ENCODE measurements at places on chromosomes 11 and 22.

- DNase-seq, result no peak
These were observed 9.6 kb upstream of the IFITM3 start for GRCh38 chr11:330307-330693.

DNA sequence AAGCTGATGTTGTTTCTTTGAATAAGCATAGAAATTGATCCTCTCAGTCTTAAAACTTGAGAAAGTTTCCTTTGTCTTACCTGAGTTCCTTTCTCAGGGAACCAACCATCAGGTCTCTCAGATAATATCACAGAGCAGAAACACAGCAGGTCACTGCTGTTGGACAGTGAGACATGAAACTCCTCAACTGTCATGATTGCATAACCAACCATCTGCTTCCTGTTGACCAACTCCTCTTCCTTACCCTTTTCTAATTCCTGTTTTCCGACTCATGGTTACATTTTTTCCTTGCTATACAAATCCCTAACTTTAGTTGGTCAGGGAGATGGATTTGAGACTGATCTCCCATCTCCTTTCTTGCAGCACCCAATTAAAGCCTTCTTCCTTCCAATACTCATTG is 845.3 kb downstream of the FAM181B start:
- DNase-seq, result no peak

DNA sequence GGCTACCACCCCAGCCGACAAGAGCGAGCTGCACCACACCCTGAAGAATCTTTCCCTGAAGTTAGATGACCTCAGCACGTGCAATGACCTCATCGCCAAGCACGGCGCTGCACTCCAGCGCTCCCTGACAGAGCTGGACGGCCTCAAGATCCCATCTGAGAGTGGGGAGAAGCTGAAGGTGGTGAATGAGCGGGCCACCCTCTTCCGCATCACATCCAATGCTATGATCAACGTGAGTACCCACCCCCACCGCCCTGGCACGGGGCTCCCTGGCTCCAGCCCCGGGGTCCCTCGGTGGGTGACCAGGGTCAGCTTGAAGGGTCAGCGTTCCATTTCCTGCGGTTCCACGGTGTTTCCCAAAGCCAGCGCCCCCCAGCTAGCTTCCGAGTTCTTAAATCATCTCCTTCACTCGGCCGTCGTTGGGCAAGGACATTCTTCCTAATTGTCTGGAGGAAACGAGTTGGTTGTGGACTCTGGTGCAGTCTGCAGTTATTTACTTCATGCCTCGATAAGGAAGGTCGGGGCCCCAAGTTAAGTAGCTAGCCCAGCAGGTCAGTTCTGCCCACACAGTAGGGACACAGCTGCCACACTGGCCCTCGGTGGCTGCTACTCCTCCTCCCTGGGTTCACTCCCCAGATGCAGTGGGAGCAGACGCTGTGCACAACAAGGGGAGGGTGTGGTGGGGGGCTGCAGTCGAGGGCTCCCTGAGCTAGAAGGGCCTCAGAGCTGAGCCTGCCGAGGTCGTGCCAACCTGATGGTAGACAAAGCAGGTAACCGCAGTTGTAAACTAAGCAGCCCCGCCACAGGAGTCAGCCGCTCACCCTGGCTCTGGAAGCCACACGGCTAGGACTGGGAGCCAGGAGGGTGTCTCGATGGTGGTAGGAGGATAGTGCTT is 97.9 kb downstream of the MORC2 start:
- no peak for DNase-seq

DNA sequence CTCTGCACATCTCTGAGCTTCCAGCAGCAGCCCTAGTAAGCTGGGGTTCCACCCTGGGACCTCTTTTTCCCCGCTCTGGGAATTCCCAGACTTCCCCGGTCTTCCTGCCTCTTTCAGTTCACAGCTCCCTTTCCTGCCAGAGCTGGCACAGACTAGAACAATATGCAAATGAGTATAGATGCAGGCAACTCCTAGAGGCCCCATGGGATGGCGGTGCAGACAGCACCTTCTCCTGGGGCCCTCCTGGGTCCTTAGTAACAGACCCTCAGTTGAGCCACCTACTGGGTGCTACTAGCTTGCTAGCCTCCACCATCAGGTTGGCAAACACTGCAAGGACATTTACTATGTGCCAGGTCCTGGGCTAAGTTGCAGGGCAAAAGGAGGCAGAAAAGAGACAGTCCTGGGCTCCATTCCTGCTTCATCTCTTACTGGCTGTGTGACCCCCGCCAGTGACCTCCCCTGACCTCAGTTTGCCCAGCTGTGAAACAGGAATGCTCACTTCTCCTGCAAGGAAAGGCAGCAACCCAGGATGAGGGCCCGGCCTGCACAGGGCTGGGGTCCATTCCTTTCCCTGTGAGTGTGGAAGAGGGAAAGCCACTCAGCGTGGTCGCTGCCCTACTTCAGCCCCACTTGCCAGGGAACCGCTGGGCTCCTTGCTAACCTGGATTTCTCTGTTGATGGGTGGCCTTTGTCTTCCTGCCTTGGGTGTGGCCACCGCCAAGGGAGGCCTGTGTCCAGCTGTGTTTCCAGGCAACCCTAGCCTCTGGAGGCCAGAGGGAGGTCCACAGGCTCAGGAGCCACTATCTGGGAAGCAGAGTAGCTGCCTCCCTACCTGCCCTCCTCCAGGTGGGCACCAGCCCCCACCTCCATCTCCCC is 7.3 kb downstream of the RELT start:
- DNase-seq, result no peak

- peak; percentile 99 for DNase-seq
These were observed 44.8 kb downstream of the SPECC1L start for GRCh38 chr22:24315367-24315966.

- peak; percentile 18 for DNase-seq
These were observed 54.7 kb upstream of the PRDM11 start for GRCh38 chr11:45091563-45092403.

- DNase-seq, result peak; percentile 93
These were observed 1.2 kb upstream of the TYMP start for GRCh38 chr22:50530877-50531545.

DNA sequence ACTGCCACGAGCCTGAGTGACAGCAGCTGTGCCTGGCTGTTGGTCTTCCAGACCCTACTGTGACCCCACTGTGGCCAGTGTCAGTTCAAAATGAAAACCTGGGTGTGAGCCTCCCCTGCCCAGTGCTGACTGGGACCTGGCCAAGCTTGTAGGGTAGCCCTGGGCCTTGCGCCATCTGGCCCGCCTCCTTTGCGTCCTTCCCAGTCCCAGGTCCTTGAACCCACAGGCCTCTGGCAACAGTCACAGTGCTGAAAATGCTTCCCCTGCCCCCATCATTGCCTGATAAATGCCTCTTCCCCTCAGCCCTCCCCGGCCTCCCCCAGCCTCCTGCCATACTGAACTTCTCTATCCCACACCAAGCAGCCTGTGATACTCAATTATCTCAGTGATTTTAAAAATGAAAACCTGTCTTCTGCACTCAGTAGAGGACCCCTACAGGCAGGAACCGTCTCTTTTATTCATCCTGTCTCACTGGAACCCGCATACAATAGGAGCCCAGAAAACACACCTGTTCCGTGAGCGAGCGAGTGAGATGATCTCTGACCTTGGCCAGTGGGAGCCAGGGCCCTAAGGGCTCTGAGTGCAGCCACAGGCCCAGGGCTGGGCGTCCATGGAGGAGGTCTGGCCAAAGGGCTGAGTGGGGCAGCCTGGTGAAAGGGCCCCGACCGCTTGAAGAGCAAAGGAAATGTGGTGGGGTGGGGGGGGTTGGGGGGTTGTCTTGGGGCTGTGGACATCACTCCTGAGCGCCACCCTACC is 49.7 kb upstream of the TTLL12 start:
- DNase-seq, result no peak

GRCh38 chr11:70183032-70183431 is 20.1 kb upstream of the FADD start:
- no peak for DNase-seq

- no peak for DNase-seq
These were observed 77.7 kb downstream of the ME3 start for GRCh38 chr11:86594746-86595145.

GRCh38 chr11:47997063-47998053 is 17.0 kb downstream of the PTPRJ start:
- DNase-seq, result no peak

DNA sequence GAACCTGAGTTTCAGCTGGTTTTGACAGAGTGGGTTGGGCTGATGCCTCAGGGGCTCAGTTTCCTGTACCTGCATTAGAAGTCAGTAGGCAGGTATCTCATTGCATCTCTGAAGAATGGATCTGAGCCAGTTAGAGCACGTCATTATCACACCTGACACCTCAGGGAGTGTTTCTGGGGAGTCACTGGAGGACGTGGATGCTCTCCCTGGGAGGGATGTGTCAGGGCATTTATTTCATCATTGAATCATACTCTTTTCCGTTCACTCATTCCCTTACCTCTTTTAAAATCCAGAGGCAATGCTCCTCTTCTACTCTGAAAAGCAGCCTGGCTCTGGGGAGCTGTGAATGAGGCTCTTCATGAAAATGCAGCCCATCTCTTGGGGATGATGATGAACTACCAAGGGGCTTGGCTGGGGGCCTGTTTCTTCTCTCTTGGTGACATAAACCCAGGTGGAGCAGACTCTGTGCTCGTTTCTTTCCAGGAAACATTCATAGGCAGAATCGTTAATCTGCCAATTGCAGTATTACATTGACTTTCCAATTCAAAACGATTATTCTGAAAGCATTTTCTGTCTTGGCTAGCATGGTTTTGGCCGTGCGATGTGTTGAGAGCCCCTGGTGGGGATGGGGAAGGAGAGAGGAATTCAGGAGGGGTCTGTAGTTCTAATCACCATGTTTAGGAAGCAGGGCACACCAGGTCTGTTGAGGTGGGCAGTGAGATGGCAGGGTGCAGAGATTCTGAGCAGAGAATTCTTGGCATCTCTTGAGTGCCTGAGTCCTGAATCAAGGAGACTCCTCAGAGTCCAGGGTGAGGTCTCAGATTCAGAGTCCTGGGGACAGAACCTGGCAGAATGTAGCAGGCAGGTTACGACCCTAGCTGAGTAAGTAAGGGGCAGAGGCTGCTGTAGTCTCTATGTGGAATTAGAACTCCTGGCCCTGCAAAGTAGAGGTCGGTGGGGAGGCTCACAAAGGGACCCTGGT is 12.6 kb downstream of the PARVA start:
- no peak for DNase-seq

GRCh38 chr11:47055534-47055933 is 119.0 kb downstream of the CSTPP1 start:
- DNase-seq, result no peak

- no peak for DNase-seq
These were observed 12.0 kb upstream of the SESN3 start for GRCh38 chr11:95242845-95243605.

GRCh38 chr22:36644333-36644757 is 59.2 kb downstream of the CACNG2 start:
- peak; percentile 94 for DNase-seq

DNA sequence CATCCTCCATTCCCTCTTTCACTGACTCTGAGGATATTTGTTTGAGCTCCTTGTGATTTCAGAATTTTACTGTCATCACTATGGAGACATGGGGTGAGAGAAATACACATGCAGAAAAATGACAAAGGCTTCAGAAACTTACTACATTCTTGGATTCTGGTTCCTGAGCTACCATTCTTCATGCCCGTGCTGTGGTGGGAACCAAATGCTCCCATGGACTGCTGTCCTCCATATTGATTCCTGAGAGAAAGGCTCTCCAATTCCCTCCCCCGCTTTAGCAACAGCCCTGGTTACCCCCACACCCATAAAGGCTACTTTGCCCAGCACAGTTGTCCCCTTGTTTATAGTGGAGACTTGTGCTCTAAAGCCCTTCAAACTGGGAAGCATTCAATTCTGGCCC is 195.4 kb downstream of the RRAS2 start:
- no peak for DNase-seq

DNA sequence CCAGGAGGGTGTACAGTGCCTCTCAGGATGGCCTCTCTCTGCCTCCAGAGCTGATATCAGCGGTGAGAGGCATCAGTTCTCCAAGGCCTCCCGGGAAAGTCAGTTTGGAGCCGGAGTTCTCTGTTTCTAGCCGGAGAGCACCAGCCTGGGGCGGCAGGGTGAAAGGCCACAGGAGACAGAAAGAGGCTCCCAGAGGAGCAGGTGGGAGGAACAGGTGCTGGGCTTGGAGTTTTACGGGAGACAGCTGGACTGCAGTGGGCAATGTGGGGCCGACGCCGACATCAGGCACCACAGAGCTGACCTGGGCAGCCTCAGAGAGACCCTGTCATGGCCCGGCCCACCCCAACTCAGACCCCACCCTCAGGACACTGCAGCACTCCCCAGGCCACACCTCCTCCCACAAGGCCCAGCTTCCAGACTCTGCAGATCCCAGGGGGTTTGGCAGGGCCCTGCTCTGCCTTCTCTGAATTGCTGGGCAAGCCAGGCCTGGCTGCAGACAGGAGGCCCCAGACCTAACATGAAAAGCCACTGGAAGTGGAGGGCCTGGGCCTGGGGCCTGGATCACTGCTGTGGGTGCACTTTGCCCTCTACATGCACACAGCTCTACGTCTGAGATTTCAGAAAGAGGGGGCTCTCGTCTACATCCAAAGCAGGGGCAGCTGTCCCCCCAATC is 885.6 kb downstream of the BRD1 start:
- no peak for DNase-seq
